Epithelial cell of esophagus (primary cell): ENCODE measurements at places on chromosomes 7 and 10.

DNA sequence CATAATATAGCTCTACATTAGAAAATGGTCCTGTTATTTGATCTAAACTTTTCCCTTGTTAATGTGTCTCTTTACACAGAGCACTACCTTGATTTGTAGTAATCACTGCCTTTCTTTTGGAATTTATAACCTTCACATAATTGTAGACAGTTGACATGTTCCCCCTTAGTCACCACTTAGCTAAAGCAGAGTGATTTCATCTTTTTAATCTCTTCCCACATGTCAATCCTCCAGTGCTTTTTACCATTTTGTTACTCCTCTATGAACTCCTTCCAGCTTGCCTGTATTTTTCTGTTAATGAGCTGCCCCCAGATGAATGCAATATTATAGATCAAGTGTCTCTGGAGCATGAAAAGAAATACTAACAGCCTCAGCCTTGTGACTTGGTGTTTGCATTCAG is 2.6 kb upstream of the PPP1R3A start:
- peak; percentile 2 for DNase-seq

DNA sequence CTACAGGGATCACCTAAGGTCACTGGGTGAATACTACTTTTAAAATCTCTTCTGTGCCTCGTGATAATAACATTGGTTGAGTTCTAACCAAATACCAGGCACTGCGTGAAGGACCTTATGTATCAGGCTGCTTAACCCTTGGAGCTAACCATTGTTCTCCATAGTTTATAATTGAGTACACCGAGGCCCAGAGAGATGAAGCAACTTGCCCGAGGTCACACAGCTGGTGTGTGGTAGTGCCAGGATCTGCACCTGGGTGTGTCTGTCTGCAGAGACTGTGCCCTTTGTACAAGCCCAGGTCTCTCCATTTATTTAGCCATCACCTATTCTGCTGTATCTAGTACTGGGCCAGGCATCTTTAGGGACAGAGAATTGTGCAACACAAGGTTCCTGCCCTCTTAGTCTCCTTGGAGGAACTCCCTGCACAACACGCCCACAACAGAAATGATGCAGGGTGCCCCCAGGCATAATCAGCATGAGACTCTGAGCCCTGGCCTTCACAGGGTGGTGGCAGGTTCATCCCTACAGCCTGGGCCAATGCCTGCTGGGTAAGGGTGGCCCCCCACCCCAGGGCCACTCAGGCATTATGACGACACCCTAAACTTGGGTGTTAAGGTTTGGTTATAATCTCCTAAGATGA is 31.5 kb downstream of the UNC5B start:
- peak; percentile 90 for DNase-seq

DNA sequence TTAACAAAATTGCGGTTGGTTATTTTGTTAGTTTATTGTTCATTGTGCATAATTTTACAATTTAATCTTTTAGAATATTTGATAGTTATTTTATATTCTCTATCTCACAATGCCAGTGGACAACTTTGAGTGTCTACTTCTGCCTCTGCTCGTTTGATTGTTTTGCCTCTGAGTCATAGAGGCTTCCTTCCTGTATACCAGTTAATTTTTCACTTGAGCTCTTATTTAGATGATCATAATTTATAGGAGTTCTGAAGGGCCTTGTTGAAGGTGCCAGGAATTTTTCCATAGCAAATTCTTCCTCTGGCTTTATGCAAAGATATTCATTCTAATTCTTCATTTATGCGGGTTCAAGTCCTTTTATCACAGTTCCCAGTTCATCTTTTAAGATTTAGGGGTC is 5.2 kb upstream of the MALRD1 start:
- no peak for DNase-seq

DNA sequence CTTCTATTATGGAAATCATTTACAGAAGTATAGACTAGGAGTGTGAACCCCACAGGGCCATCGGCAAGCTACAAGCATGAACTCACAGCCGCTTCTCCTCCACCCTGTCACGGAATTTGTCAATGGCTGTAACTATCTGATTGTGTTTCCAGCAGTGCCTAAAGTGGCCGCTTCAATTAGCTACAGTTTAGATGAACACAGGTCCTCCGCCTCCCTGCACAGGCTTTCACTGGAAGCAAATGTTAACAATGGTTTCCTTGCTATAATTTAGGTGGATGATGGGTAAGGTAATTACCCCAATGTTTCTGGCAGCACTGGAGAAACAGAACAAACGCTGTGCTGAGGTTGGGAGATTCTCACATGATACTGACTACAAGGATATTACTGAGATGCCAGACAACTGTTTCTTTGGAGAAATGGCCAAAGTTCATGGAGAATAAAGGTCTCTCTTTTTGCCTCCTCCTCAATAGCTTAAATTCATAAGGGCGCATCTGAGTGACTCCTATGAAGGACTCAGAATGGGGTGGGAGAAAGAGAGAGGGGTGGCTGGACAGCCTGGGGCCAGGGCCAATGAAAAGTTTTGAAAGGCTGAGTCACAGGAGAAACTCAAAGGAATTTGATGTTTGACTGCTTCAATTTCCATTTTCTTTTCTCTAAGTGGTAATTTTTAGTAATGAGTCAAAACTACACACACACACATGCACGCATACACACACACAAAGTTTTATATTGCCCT is 78.9 kb downstream of the SVIL start:
- DNase-seq, result peak; percentile 78

- DNase-seq, result peak; percentile 2
Measured at GRCh38 chr7:111301891-111302290, 211.0 kb downstream of the LRRN3 start.

DNA sequence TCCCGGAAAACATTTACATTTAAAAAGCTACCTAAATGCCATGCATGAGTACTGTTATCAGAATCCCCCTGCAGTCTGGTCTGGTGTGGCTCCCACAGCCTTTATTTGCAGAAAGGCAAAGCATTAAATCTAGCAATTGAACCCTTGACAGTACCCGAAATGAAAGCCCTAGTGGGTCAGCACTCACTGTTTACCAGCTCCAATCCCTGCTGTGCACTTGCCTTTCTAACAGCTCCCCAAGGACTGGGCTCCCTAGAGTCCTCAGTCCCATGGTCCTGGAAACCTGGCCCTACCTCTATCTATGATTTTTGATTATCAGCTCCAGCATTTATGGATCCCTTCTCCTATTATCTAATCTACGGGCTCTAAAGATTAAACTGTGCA is 1.9 kb upstream of the MACC1 start:
- no peak for DNase-seq

DNA sequence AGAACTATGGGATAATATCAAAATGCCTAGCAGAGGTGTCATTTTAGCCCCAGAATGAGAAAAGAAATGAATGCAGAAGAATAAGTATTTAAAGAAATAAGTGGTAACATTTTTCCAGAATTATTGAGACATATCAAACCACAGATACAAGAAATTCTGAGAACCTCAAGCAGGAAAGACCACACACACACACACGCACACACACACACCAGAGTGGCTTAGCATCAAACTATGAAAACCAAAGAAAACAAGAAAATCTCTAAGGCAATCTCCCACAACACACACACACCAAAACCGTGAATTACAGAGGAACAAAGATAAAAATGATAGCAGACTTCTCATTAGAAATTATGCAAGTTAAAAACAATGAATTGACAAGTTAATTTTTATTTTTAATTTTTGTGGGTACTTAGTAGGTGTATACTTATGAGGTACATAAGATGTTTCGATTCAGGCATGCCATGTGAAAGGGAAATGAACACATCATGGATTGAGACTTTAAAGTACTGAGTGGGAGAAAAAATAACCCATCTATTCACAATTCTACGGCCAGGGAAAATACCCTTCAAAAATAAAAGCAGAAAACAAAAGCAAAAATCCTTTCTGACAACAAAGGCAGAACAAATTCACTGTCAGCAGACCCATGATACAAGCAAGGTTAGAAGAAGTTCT is 14.6 kb downstream of the PPIF start:
- no peak for DNase-seq

DNA sequence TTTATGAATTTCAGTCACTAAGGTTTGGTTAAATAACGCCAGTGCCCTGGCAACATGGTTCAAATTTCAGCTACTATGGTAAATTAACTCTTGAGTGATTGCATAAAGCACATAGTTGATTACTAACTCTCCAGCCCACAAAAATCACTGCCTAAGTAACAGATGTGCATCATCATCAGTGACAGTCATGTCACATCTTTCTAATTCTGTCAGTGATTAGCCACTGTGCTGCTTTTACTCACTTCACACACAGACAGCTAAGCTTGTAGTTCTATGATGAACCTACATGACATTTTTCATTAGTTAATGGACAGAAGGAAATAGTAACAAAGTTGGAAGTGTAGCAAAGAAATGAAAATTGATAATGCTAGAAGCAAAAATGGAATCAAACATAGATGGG is 108.9 kb downstream of the DNAH11 start:
- no peak for DNase-seq

GRCh38 chr10:124539935-124540641 is 78.5 kb downstream of the LHPP start:
- DNase-seq, result peak; percentile 30

GRCh38 chr10:31000071-31000782 is 31.4 kb downstream of the ZNF438 start:
- no peak for DNase-seq
